ENCODE measurements at places on chromosomes 6 and 20. TPM values are rescaled to one million over a fixed set of nuclear protein-coding genes. Genes with fewer than 3 reads are reported as not detected.

The LPIN3 gene
- total RNA-seq: 5.1 TPM

The TAGAP gene
- not detected for total RNA-seq

The MRAP2 gene
- total RNA-seq: 0.17 TPM

The ASIP gene
- not detected for total RNA-seq

The PDYN gene
- total RNA-seq: not detected

The SLC17A3 gene
- not detected for total RNA-seq

The SNAP25 gene
- total RNA-seq: 4.5 TPM

- H3K27me3 ChIP-seq: peaks cover 7% of the 10 kb centered on the region
- H3K36me3 ChIP-seq: no peaks in the 10 kb centered on the region
- no peak overlapping the region for H3K27ac ChIP-seq
- DNase-seq: no peak
- peaks cover 2% of the 10 kb centered on the region for H3K4me1 ChIP-seq
Observed at GRCh38 chr6:44514576-44515193, 127.2 kb downstream of the CDC5L start.

DNA sequence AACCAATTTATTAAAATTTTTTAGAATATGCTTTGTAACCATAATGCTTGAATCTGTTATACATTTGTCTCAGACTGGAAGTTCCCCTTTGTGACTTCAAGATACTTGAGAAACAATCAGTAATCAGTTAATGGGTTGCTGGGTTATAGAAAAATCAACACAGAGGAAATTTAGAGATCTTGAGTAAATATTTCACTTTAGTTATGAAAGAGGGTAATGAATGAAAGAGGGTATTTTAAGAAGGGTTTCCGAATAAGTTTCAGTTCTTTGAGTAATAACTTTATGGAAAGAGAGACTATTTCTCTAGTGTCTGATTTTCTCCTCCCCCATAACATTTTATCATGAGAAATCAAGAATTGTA lies 21.4 kb downstream of the ZFAND3 start:
- H3K27me3 ChIP-seq: no peaks in the 10 kb centered on the region
- no peak overlapping the region for H3K4me3 ChIP-seq
- peak; percentile 12 for DNase-seq
- no peak overlapping the region for H3K27ac ChIP-seq

GRCh38 chr20:4607287-4607713 lies 114.4 kb upstream of the PRND start:
- no peaks in the 10 kb centered on the region for H3K27me3 ChIP-seq
- DNase-seq: peak; percentile 81
- no peaks in the 10 kb centered on the region for H3K36me3 ChIP-seq
- H3K4me1 ChIP-seq: peaks cover 12% of the 10 kb centered on the region
- H3K27ac ChIP-seq: no peak overlapping the region

GRCh38 chr6:149681209-149681608 lies 32.7 kb upstream of the KATNA1 start:
- no peak for DNase-seq
- peaks cover 12% of the 10 kb centered on the region for H3K36me3 ChIP-seq
- H3K27me3 ChIP-seq: no peaks in the 10 kb centered on the region
- no peak overlapping the region for H3K27ac ChIP-seq
- no peaks in the 10 kb centered on the region for H3K4me1 ChIP-seq

GRCh38 chr6:89051676-89052075 lies 28.9 kb upstream of the PNRC1 start:
- H3K4me3 ChIP-seq: no peak overlapping the region
- DNase-seq: no peak

GRCh38 chr20:32056708-32057483 lies 4.9 kb downstream of the HCK start:
- no peaks in the 10 kb centered on the region for H3K4me1 ChIP-seq
- no peaks in the 10 kb centered on the region for H3K36me3 ChIP-seq
- no peak overlapping the region for H3K27ac ChIP-seq
- peaks cover 33% of the 10 kb centered on the region for H3K27me3 ChIP-seq

DNA sequence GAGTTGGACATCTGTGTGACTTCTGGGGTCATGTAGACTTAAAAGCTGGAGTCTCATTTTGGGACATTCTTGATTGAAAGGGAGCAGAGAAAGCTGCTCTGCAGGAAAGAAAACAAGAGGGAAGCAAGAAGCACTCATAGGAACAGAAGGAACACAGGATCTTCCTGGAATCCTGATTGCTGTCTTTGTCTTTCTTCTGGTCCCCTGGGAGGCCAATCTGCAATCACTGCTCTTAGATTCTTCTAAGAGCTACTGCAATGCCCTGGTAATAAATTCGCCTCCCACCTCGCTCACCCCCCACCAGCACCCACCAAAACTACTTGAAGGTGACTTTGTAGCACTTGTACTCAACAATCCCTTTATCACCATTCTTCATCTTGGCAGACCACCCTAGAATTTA lies 51.8 kb downstream of the SLC35B3 start:
- H3K36me3 ChIP-seq: no peaks in the 10 kb centered on the region
- no peak overlapping the region for H3K4me3 ChIP-seq
- no peaks in the 10 kb centered on the region for H3K27me3 ChIP-seq

GRCh38 chr6:98672681-98673475 lies 161.5 kb upstream of the POU3F2 start:
- H3K4me1 ChIP-seq: no peaks in the 10 kb centered on the region
- H3K36me3 ChIP-seq: no peaks in the 10 kb centered on the region
- H3K27ac ChIP-seq: no peak overlapping the region
- no peak overlapping the region for H3K4me3 ChIP-seq
- DNase-seq: no peak

GRCh38 chr20:46438156-46438750 lies 31.8 kb upstream of the ELMO2 start:
- H3K36me3 ChIP-seq: no peaks in the 10 kb centered on the region
- no peak overlapping the region for H3K27ac ChIP-seq
- peak; percentile 21 for DNase-seq
- H3K4me3 ChIP-seq: no peak overlapping the region
- no peaks in the 10 kb centered on the region for H3K4me1 ChIP-seq

DNA sequence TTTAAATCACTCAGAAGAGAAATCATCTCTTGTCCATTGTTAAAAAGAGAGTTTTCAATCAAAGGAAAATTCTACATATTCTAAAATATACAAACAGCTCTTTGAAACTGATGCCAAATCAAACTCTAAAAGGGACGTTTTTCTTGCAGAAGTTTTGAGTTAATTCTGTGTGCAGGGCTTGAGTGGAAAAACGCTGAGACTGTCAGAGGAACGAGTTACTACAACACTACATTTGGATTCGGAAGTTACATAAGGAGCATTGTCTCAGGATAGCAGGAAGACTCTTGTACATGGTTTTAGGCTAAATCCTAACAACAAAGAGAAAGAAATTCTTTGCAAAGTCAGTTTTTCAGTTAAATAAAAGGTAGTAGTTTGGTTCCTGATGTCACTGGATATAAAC lies 155.7 kb upstream of the SUPT3H start:
- no peaks in the 10 kb centered on the region for H3K36me3 ChIP-seq
- H3K4me1 ChIP-seq: no peaks in the 10 kb centered on the region
- DNase-seq: peak; percentile 48
- peak overlapping the region; percentile 49 for H3K27ac ChIP-seq
- H3K4me3 ChIP-seq: peak overlapping the region; percentile 22

DNA sequence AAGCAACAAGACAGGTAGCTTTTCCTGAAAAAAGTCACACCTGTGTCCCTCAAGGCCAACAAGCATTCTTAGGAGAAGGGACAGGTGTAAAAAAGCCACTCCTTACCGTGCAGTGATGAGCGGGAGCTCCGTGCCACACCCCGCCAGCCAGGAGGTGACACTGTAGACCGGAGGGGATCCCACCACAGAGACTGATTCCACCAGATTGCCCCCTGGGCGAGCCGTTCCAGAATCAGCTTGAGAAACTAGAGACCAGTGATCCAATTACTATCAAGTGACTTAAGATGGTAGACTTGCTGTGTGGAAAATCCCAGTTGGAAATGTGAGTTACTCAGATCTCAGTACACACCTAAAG lies 37.4 kb downstream of the PKHD1 start:
- no peak for DNase-seq
- no peaks in the 10 kb centered on the region for H3K36me3 ChIP-seq
- H3K4me1 ChIP-seq: no peaks in the 10 kb centered on the region
- no peak overlapping the region for H3K4me3 ChIP-seq

- H3K27ac ChIP-seq: peak overlapping the region; percentile 91
- DNase-seq: peak; percentile 98
- H3K36me3 ChIP-seq: peaks cover 13% of the 10 kb centered on the region
- peak overlapping the region; percentile 73 for H3K4me3 ChIP-seq
- no peaks in the 10 kb centered on the region for H3K4me1 ChIP-seq
Observed at GRCh38 chr6:139375226-139376016, 973 bp upstream of the CITED2 start.

GRCh38 chr6:7050872-7051779 lies 56.6 kb upstream of the RREB1 start:
- no peaks in the 10 kb centered on the region for H3K27me3 ChIP-seq
- no peaks in the 10 kb centered on the region for H3K36me3 ChIP-seq
- H3K4me1 ChIP-seq: no peaks in the 10 kb centered on the region
- DNase-seq: peak; percentile 92
- peak overlapping the region; percentile 36 for H3K4me3 ChIP-seq

DNA sequence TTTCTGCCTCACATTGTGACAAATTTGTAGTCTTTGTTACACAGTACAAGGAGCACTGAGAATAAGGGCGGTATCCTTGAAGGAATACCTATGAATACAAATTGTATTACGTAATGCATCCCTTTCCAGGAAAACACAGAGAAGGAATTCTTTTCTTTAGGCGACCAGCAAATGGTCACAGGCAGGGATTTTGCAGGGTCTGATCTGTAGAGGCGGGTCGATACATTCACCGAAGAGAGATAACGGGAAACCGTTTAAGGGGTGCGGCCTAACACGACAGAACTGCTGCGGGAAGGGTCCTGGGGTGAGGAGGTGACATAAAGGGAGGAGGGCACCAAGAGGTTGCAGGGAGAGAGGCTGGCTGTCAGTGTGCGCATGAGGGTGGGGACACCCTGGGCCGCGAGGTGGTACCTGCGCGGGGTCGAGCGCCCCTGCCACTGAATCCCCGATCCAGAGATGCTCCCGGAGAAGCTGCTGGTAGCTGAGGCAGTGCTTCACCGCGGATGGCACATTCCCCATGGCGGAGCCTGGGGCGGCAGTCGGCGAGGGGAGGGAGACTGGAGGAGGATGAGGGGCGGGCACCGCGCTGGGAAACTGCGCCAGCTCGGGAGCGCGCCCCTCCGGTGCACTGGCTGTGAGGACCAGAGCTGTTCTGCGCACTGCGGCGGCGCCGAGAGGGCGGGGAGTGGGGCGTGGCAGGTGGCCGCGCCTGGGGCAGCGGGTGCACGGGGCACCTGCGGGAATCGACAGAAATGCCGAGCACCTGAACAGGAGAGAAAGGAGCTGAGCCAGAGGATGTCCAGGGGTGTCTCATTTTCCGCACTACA lies at the start of gene HMGCLL1:
Gene HMGCLL1, minus strand, starts transcription at position 656 of the 827 bp plus-strand sequence. Its CDS starts 137 bp downstream, at position 519.
- H3K4me1 ChIP-seq: no peaks in the 10 kb centered on the region
- peak within 1 kb of the TSS; percentile 50 for H3K4me3 ChIP-seq
- no peaks in the 10 kb centered on the region for H3K36me3 ChIP-seq
- H3K27ac ChIP-seq: no peak within 1 kb of the TSS
- peak; percentile 15 for DNase-seq
- no peaks in the 10 kb centered on the region for H3K27me3 ChIP-seq

GRCh38 chr6:141426400-141426980 lies 706.2 kb upstream of the GJE1 start:
- no peaks in the 10 kb centered on the region for H3K4me1 ChIP-seq
- DNase-seq: peak; percentile 61
- no peak overlapping the region for H3K4me3 ChIP-seq
- H3K27me3 ChIP-seq: no peaks in the 10 kb centered on the region
- H3K36me3 ChIP-seq: no peaks in the 10 kb centered on the region

GRCh38 chr6:147467886-147468285 lies 40.6 kb upstream of the SAMD5 start:
- no peak overlapping the region for H3K4me3 ChIP-seq
- H3K27me3 ChIP-seq: no peaks in the 10 kb centered on the region
- DNase-seq: no peak
- H3K27ac ChIP-seq: no peak overlapping the region

GRCh38 chr20:53748821-53749421 lies 155.3 kb upstream of the ZNF217 start:
- H3K27me3 ChIP-seq: no peaks in the 10 kb centered on the region
- DNase-seq: peak; percentile 87
- no peaks in the 10 kb centered on the region for H3K36me3 ChIP-seq
- no peak overlapping the region for H3K4me3 ChIP-seq
- peaks cover 8% of the 10 kb centered on the region for H3K4me1 ChIP-seq

- no peak overlapping the region for H3K27ac ChIP-seq
- H3K4me3 ChIP-seq: no peak overlapping the region
- H3K27me3 ChIP-seq: no peaks in the 10 kb centered on the region
- DNase-seq: peak; percentile 17
Observed at GRCh38 chr6:143872201-143872600, 7.9 kb downstream of the ZC2HC1B start.

DNA sequence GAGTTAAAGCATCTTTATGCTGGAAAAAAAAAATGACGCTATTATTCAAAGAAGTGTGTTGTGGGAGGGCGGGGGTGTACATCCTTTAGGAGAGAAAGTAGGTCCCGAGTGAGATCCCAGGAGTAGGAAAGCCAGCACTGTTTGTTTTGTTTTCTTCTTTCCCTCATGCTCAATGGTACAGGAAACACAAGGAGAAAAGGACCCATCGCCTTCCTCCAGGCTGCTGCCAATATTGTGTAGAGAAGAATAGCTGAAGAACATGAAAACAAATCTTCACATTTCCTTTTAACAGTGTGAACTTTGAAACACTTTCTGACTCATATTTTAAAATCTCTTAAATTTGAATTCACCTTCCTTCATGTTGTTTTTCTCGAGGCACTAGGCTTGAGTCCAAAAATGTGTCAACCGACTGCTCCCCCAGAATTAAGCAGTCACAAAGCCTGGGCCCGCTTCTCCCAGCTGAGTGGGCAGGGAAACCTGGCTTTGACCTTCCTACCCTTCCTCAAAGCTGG lies 22.3 kb downstream of the PPP1R16B start:
- no peak for DNase-seq
- H3K27me3 ChIP-seq: no peaks in the 10 kb centered on the region
- H3K4me1 ChIP-seq: no peaks in the 10 kb centered on the region
- H3K27ac ChIP-seq: no peak overlapping the region

DNA sequence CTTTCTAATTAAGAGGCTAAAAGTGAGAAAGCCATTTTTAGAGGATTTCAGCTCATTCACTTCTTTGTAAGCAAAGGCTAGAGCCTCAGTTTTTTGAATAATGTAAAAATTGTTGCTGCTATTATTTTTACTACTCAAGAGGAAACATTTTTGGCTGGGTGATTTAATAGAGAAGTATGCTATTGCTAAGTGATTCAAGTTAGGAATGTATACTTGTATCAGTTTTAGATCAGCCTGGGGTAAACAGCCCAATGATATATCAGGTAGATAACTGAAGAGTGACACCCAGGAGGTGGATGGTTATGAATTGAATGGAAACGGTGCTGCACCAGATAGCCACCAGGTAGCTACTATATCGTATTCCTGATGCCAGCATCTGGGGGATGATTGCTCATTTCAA lies 9.2 kb downstream of the QKI start:
- no peaks in the 10 kb centered on the region for H3K36me3 ChIP-seq
- H3K27me3 ChIP-seq: no peaks in the 10 kb centered on the region

DNA sequence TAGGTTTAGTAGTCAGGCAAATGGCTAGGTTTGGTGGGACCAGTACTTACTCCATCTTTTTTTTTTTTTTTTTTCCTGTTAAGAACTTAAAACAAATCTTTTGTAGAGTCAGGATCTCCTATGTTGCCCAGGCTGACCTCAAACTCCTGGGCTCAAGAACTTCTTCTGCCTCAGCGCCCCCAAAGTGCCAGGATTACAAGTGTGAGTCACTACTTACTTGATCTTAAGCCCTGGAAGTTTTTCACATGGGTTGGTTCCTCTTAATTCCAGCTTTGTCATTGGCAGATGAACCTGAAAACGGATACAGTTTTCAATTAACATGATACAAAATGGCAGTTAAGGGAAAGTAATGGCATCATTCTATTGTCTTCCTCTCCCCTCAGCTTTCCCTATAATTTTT lies 179.4 kb upstream of the JAG1 start:
- H3K36me3 ChIP-seq: no peaks in the 10 kb centered on the region
- DNase-seq: peak; percentile 37
- H3K4me1 ChIP-seq: no peaks in the 10 kb centered on the region
- H3K27ac ChIP-seq: no peak overlapping the region

Data from fibroblast of lung (primary cell).